Stimulated activated CD8-positive, alpha-beta memory T cell treated with anti-CD3 and anti-CD28 coated beads, Interleukin-7, amount 100 ng/mL, for 1 hour (primary cell): ENCODE measurements at places on chromosomes 2 and 18.

- no peak for DNase-seq
These were observed 263.0 kb downstream of the LPIN1 start for GRCh38 chr2:12009323-12009905.

GRCh38 chr2:47259829-47260228 is 104.7 kb upstream of the STPG4 start:
- DNase-seq = no peak

DNA sequence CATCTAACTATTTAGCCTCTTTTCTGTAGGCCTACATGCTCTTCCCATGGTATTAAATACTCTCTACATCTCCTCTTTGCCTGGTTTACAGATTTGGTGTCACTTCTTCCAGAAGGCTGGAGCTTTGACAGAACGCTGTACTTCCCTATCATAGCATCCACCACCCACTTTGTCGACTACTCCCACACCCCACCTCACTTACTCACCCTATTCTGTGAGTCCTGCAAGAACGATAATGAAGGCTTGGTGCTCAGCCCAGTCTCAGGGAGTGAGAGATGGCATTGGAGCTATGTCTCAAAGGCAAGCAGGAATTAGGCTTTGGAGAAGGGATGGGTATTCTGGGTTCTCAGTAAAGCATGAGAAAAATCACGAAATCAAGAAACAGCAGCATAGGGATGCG is 20.3 kb upstream of the KDM3A start:
- no peak for DNase-seq

DNA sequence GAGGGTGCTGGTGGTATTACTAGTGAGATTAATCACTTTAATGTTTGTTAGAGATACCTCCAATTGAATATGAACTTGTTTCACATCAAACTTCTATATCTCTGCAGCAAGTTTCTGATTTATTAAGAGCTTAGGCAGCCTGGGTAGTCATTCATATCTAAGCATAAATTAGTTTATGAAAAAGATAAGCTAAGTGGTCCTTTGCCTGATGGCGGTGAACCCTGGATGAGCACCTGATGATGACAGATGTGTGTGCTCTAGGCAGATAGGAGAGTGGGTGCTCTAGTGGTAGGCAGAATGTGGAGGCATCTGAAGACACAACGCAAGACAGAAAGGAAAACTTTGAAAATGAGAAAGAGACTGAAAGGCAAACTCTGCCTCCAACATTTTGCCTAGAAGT is 5.0 kb downstream of the FKBP7 start:
- no peak for DNase-seq

DNA sequence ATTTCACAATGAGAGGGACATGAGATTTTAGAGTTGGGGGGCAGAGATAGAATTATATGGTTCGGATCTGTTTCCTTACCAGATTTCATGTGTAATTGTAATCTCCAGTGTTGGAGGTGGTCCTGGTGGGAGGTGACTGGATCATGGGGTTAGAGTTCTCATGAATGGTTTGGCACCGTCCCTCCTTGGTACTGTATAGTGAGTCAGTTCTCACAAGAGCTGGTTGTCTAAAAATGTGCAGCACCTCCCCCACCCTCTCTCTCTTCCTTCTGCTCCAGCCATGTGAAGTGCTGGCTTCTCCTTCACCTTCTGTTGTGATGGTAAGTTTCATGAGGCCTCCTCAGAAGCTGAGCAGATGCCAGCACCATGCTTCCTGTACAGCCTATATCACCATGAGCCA is 138.1 kb downstream of the SCG2 start:
- DNase-seq = no peak

DNA sequence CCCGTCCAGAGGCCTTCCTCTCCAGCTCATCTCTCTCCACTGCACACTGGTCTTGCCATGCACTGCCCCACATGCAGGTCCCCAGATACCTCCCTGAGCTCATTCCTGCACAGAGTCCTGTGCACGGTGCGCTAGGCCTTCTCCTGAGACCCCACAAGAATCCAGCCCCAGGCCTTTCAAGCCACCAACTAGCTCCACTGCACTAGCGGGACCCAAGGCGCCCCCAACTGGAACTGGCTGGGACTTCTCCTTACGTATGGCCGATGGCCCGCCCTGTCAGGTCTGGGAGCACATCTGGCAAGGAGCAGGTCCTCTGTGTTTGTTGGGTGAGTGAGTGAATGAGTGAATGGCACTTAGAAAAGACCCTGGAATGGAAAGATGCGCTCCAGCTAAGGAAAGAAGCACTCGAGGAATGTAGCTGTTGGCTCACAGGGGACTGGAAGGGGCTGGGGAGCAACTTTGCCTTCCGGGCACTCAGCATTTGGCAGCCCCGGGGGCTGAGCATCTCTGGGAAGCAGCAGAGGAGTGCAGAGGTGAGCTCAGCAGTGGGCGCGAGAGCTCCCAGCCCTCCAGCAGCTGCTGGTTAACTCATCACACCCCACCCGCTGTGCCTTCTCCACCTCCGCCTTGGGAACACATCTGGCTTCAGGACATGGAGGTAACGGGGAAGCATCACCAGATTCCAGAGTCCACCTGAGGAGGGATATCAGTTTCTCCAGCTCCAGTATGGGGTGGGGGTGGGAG is 223.1 kb downstream of the GLI2 start:
- no peak for DNase-seq

- DNase-seq = no peak
These were observed 145.9 kb downstream of the CALCRL start for GRCh38 chr2:187302116-187302515.

DNA sequence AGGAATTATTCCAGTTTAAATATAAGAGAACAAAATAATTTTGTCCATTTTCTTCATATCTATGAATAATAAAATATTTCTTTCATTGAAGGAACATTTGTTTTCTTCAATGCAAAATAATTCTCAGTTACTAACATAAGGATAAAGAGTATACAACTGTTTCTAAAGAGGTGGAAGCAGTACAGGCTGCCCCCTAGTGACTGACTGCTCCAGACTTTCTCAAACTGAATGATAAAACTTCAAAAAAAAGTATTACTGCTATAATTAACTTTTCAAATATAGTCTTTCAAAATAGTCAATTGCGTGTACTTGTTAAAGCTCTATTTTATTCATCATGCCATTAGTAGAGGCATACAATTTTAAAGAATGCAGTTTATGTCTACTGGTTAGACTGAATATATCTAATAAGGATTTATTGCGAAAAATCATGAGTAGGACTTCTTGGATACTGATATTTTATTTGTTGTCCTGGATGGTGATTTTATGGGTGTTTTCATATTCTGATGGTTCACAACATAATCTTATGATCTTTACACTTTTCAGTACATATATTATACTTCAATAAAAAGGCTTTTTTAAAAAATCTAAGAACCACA is 100.1 kb downstream of the WDPCP start:
- DNase-seq = no peak

DNA sequence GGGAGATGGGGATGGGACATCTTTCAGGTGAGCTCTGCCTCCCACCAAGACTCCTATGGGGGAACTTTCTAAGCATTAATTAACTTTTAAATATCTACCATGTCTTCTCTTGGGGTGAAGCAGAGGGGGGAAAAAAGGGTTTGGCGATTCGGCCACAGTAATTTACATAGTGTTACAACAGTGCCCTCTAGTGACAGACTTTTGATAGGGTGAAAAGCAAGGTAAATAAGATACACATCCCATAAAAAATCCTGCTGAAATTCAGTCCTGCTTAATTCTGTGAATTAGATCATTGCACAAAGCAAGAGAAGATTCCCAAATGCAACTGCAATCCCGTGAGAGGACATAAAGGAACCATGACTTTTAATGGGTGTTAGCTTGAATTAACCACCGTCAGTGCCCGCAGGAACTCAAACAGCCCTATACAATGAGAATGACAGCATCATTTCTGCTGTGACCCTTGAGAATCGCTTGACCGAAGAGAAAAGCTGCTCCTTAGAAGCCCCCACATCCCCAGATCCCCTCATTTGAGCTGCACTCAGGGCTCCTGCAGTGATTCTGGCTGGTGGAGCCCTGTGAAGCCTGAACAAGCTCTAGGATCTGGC is 32.8 kb downstream of the FAM124B start:
- no peak for DNase-seq

DNA sequence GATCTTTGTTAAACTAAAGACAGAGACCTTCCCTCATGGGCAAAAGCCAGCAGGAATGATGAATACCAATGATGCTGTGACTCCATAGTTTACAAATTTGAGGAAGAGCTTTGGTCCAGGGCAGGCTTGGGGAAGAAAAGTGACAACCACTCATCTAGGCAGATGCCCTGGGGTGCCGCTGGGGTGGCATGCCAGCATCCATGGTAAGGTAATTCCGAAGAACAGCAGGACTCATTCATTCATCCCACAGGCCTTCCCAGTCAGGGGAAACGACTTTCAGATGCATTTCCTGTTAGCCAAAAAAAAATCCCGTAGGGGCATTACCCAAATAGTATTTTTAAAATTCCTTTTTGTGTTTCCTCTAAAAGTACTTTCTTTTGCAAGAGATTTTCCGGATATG is 180.7 kb upstream of the SERPINE2 start:
- no peak for DNase-seq

DNA sequence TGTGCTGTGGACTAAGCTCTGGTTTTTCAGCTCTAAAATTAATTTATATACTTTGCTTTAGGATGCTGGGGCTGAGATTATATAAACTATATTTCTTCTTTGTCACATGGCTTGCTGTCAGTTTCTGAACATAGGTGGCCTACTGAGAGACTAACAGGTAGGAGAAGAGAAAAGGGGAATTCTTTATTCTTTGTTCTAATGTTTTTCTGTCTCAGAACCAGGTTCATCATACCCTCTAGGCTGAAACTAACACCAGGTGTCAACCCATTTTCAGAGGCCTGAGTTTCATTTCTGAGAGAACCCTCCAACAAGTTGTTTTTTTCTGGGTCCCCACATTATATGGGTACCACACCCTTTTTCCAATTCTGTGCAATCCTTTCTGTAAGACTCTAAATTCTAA is 843.6 kb downstream of the TRIB2 start:
- no peak for DNase-seq

DNA sequence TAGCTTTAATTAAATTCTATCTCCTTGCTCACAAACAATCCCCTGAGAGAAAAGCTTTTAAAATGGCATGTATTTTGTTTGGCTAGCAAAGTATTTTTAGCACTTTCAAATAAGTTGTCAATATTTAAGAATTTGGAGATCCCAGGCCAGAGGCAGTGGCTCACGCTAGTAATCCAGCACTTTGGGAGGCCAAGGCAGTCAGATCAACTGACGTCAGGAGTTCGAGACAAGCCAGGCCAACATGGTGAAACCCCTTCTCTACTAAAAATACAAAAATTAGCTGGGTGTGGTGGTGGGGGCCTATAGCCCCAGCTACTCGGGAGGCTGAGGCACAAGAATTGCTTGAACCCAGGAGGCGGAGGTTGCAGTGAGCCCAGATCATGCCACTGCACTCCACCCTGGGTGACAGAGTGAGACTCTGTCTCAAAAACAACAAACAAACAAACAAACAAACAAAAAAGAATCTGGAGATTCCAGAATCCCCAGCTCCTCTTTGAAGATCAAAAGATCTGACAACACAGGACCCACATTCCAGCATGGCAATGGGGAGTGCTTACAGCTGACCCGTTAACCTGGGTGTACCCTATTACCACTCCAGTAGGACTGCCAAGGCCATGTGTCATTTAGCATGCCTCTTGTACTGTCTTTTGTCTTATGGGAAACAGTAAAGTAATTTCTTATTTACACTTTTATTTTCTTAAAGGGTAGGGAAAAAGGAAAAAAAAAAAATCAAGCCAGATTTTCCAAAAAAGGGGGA is 21.9 kb downstream of the SLC40A1 start:
- DNase-seq = no peak

GRCh38 chr2:127196998-127197397 is 23.1 kb downstream of the CYP27C1 start:
- DNase-seq = no peak

- no peak for DNase-seq
These were observed 36.5 kb downstream of the CAB39 start for GRCh38 chr2:230749111-230749510.

GRCh38 chr18:12456441-12456840 is 48.7 kb downstream of the PRELID3A start:
- no peak for DNase-seq

GRCh38 chr2:2827046-2827636 is 496.1 kb upstream of the MYT1L start:
- DNase-seq = no peak

DNA sequence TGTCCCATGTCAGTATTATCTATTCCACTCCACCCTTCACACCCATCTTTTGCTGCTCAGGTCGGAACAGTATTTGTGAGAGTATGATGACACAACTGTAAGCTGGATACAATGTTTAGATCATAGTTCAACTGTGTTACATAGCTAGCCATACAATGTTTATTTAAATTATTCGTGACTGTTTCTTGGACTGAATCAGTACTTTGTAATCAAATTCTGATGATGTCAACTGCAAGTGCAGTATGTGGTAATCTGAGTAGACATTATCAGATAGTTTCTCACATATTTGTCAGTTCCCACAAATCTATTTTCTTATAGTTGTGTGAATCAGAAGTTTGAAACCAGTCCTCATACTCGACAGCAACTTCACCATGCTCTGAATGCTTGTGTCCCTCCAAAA is 177.6 kb downstream of the ZNF407 start:
- DNase-seq = no peak

DNA sequence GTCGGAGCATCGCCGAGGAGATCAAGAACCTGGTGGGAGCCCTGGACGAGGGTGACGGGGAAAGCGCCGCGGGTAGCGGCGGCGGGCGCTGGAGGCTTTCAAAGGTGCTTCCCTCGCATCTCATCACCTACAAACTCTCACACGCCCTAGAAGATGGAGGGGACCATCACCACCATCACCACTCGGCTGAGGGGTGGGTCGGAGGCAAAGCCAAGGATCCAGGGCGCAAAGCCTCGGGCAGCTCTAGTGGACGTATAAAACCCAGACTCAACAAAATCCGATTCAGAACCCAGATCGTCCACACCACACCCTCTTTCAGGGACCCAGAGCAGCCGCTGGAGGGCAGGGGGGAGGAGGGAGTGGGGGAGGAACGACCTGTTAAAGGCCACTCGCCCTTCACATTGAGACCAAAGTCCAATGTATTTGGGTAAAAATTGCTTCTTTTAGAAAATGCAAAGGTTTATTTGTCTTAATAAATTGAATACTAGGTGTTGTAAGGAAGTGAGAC is 1.5 kb downstream of the SOWAHC start:
- no peak for DNase-seq

DNA sequence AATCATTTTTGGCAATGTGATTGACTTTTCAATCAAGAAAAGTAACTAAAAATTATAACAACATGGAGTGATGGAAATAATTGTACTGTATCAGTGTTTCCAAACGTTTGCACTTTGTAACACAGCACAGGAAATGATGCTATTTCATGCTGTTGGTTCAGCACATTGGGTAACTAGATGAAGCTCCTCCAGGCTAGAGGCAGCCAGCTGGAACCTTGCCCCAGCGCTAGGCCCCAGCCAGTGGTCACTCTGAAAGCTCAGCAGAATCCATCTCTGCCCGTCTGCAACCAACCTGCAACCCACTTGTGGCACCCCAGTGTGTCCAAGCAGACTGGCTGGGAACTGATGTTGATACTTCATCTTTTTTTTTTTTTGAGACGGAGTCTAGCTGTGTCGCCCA is 15.3 kb downstream of the UNC50 start:
- no peak for DNase-seq

GRCh38 chr2:166881177-166881576 is 7.1 kb upstream of the XIRP2 start:
- no peak for DNase-seq
